ENCODE measurements at places on chromosomes 5 and 9.

DNA sequence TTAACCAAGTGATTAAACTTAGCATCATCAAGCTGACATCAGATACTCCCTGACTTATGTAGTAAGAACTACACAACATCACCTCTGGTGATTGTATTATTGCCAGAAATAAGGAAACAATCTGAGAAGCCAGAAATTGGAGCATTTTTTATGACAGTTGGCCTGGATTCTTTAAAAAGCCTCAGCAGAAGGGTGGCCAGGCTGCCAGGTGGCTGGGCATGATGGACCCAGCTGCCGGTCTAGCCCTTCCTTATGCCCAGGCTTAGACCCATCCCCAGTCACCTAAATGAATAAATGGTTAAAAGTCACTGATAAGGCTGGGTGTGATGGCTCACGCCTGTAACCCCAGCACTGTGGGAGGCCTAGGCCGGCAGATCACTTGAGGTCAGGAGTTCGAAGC, 12.8 kb downstream of the OR1K1 start:
- DNase-seq = no peak

DNA sequence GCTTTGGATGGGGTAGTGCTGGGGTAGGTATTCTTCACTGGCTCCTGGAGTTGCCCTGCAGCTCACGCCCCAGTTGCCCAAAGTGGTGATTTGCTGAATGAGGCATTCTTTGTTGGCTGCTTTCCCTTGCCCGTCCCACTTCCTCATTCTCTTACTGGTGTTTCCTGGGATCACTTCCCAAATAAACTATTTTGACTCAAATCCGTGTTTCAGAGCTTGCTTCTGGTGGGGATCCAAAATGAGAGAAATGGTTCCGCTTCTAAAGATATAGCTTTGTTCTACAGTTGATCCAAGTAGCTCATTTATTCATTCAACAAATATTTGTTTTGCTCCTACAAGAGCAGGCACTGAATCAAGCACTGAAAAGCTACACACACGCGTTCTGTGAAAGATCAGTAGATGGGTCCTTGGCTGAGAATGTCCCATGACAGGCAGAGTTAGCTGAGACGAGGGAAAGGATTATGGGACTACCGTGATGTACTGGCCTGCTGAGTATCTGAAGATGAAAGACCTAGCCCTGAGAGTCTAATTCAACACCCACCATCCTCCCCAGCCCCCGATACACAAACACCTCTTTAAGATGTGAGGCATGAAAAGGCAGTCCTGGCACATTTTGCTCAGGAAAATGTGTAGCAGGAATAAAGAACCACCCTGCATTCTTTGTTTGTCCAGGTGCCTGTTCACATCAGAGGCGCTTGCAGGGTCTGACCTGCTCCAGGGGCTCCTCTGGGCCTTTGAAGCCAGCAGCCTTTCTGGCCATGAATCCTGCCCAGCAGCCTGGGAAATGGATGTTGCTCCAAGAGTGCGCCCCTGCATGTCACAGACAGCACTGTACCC, 143.1 kb upstream of the RANBP3L start:
- no peak for DNase-seq

DNA sequence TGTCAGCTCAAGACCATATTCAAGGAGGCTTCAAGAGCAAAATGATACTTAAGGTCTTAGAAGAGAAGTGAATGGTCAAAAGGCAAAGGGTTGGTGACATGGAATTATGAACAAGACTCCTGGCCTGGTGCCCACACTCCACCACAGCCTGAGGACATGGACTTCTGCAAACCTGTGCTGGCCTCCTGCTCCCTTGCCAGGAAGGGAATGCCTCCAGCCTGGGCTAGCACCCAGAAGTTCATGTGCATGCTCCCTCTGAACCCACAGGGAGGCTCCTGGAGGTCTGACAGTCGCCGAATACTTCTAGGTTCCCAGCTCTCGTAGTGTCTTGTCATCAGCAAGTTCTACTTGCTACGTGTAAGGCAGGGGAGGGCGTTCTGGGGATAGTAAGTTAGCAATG, 156.7 kb downstream of the FSTL4 start:
- DNase-seq = no peak

DNA sequence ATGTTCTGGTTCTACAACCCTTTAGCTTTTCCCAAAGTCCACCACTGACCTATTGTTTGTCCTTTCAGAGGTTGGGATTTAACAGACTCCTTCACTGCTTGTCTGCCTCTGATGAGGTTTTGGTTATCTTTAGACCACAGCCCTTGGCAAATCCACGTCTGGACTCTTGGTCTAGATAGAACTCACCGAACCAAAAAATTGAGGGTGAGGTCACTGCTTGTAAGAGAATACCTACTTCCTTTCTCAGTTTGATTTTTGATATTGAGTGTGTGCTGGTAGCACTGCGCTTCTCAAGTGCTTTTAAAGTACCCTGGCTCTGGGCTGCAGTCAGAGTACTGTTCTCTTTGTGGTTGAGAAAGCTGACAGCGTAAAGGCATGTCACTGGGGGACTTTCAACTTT, 61.7 kb downstream of the JMY start:
- no peak for DNase-seq

DNA sequence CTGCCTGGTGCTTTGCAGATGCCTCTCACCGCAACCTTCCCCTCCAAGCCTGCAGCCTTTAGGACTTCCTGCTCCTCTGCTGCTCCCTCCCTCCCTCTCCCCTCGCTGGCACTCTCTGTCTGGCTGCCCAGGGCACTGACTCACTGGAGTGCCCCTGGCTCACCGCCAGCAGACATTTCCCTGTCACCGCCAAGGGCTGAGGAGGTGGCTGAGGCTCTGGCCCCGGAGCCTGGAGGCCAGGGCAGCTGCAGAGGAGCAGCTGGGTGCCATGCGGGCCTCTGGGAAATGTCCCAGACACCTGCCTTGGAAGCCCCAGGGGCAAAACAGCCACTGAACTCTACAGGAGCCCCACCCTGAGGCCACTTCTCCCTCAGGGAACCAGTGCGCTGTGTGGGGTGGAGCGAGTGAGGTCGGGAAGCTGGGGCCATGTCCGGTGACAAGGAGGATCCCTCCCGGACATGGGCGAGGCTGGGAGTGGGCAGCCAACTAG, 53.4 kb downstream of the TENT4A start:
- DNase-seq = no peak

- DNase-seq = no peak
These were observed 204.1 kb downstream of the SEC61B start for GRCh38 chr9:99425923-99426842.

DNA sequence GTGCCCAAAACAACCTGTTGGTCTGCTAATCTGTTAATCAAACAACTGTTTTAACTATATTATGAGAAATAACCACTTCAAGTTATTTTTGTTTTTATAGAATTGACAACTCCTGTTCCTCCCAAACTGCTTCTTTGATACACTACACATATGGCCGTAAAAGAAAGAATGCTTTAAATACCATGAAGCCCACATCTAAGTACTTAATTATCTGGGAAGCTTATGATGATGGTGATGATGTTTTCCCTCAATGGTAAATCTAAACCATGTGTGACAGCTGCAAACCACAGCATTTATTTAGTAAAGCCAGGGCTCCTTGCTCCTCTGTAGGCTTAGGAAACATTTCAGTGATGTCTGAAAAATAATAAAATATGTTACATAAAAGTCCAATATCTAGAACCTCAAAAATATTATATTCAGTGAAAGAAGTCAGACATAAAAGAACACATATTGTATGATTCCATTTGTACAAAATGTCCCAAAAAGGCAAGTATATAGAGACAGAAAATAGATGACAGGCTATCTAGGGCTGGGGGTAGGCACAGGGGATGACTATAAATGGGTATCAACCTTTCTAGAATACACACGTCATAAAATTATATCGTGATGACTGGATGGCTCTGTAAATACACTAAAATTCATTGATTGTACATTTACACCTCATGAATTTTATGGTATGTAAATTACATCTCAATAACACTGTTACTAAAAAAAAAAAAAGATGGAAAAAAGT, 154.1 kb downstream of the EFNA5 start:
- DNase-seq = no peak
